ENCODE measurements at places on chromosomes 2 and 18.

DNA sequence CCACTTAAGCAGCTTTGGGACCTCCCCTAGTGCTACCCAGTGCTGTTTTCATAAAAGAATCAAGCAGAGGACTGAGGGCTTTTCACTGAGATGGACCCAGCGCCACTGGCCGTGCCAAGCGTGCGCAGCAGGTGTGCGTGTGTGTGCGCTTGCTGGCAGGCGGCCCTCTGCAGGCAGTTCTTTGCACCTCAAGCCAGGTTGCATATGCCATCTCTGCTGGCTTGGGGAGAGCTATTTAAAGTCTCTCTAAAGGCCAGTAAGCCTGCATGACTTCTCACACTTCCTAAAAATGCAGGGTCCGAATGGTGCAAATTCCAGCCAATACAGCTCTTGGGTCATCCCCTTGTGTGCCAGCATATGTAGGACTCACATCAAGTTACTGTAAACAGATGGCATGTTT lies 255.5 kb downstream of the RNF152 start:
- no peak for DNase-seq

DNA sequence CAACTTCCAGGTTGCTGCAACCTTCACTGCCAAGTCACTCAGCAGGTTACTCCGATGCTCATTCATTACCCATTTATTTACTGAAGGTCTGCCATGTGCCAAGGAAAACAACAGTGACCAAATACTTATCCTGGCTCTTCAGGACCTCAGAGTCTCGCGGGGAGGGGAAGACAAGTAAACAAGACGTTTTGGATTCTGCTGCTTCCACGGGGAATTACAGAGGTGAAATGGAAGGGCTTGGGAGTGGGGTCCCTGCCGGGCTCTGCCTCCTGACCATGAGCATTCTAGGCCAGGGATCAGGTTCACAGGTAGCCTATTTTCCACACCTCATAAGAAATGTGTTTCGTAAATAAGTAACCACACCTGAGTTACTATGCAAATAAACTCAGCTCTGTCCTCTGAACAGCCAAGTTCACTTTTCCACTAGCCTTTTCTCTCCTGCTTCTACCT lies 68.1 kb downstream of the CLHC1 start:
- DNase-seq: no peak

GRCh38 chr2:58616961-58617360 lies 375.8 kb upstream of the FANCL start:
- DNase-seq: no peak

- DNase-seq: no peak
These were observed 1.4 kb upstream of the SLC23A3 start for GRCh38 chr2:219171231-219171651.

DNA sequence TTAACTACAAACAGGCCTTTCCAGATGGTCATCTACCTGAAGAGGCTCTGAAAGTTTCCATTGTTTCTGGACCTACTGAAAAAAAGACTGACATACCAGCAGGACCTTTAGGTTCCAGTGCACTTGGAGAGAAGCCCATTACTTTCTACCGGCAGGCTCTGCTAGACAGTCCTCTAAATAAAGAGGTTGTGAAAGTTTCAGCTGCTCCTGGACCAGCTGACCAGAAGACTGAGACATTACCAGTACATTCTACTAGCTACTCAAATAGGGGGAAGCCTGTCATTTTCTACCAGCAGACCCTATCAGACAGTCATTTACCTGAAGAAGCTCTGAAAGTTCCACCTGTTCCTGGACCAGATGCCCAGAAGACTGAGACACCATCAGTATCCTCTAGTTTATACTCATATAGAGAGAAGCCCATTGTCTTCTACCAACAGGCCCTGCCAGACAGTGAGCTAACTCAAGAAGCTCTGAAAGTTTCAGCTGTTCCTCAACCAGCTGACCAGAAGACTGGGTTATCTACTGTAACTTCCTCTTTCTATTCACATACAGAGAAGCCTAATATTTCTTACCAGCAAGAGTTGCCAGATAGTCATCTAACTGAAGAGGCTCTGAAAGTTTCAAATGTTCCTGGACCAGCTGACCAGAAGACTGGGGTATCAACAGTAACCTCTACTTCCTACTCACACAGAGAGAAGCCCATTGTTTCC lies 65.8 kb downstream of the ALMS1 start:
- no peak for DNase-seq

DNA sequence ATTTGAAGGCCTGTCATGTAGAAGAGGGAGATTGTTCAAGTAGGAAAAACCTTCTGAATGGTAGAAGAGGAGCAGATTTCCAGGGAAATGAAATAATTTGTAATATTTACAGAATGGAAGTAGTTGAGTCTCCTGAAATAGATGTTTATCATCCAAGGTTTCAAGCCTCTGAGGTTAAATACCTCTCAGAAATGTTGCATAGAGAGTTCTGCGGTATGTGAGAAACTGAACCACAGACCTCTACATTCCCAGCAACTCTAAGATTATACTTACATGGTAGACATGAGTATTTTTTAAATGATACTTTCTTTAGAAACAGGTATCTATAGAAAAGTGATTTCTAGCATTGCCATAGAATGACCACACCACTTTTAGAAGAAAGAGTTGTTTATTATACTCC lies 379.8 kb upstream of the FANCL start:
- DNase-seq: no peak

- DNase-seq: no peak
These were observed 112.0 kb upstream of the STPG4 start for GRCh38 chr2:47266939-47267710.

- no peak for DNase-seq
These were observed 106.9 kb downstream of the CDK15 start for GRCh38 chr2:201913201-201913600.

DNA sequence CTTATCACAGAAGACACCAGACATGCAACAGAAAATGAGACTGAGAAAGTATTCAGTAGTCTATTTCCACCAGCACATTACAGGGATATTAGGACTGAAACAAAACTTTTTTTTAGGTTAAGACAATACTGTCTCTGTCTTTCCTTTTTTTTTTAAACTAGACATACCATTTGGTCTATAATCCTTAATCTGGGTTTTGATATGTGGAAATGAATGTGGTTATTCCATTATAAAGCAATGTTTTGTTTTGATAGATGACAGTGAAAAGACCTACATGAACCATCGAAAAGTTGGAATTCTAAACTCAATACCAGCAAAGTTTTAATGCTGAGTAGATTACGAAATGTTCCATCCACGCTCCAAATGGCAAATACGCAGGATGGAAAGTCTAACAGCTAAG lies 123.4 kb downstream of the TCF4 start:
- no peak for DNase-seq

GRCh38 chr2:221124532-221125240 lies 447.4 kb downstream of the EPHA4 start:
- peak; percentile 69 for DNase-seq

DNA sequence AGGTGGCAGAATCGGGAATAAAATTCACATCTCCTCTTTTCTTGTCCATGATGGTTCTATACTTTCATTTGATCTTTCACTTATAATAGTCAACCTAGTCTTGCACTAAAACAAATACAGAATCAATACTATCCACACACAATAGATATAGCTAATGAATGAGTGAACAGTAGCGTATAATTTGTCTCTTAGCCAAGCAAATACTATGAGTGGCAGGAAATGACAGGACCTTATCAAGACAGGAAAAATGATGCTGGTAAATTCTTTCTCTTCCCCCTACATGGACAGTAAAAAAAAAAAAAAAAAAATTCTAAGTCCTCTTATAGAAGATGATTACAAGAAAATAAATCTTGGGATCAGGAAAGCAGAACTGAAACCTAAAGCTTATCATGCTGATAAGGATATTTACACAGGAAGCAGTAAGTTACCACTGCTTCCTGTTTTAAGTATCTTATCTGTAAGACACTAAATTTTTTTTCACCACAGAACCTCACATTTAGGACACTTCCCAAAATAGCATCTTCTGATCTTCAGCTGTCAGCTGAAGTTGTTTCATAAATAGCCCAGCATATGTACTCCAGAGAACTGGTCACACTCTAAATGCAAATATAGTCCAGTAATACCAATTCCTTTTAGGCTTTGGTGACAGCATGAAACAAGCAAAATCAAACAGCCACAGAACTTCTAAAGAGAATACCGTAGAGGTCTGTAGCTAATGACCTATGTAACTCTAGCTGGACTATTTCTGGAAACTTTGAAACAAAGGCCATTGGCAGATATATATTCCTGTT lies 27.0 kb downstream of the IRS1 start:
- DNase-seq: no peak

GRCh38 chr18:46341986-46342525 lies 237.9 kb downstream of the HAUS1 start:
- DNase-seq: no peak

DNA sequence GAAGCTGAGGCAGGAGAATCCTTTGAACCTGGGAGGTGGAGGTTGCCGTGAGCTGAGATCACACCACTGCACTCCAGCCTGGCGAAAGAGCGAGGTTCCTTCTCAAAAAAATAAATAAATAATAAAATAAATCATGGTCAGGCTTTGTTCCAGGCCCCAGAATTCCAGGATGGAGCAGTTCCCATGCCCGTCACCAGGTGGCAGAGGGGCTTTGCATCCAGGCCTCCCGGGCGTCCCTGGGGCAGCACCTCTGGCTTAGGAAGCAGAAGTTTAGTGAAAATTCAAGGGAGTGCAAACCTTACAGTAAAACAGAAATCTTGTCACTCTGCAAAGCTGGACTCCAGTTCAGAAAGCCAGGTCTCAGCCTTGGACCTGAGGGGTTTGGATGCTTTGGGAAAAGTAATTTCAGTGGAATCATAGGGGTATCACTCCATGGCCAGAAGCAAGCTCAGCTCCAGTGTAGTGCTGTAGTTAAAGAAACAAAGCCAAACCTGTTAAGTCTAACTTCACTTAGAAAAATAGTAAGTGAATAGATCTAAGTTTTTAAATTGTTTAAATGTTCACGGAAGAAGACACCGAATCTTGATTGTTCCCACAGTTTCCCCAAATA lies 512.7 kb downstream of the CMPK2 start:
- no peak for DNase-seq

DNA sequence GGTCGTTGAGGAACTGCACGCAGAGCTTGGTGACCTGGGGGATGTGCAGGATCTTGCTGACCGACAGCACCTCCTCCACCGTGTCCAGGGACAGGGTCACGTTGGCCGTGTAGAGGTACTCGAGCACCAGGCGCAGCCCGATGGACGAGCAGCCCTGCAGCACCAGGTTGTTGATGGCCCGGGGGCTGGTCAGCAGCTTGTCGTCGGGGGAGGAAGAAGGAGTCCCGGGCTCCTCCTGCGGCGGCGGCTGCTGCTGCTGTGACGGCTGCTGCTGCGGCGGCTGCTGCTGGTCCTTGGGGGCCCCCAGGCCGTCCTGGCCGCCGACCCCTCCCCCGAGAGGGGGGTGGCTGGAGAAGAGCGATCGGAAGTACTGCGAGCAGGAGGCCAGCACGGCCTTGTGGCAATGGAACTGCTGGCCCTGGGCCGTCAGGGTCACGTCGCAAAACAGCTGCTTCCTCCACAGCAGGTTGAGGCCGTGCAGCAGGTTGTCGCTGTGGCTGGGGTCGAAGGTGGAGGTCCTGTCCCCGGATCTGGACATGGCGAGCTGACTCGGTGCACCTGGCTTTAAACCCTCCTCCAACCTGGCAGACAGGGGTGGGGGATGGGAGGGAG lies 2.7 kb downstream of the KLHL14 start:
- DNase-seq: no peak

- DNase-seq: no peak
These were observed 24.4 kb downstream of the CD28 start for GRCh38 chr2:203730883-203731282.

DNA sequence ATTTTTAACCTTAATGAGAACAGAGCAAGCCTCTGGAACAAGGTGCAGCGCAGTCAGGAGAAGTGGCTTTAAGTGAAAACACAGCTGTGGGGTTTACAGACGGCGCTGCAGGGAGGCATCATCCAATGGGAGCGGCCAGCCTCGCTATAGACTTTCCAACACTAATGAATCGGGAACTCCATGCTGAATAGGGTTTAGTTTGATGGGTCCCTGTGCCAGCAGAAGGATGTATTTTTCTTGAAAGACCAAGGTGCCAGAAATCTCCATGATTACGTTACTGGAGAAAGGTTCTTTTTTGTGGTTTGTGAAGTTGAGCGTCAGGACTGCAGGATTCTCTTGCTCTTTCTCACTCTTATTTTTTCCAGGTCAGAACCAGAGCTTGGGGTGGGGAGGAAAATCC lies 87.9 kb upstream of the ALPP start:
- DNase-seq: no peak

GRCh38 chr2:26172871-26173775 lies at the start of gene GAREM2:
Gene GAREM2, plus strand, starts transcription at chr2:26173088. Its CDS starts 133 bp downstream, at chr2:26173221.
- no peak for DNase-seq

GRCh38 chr2:48885841-48886240 lies 130.3 kb upstream of the LHCGR start:
- DNase-seq: no peak

- no peak for DNase-seq
These were observed 1806.4 kb upstream of the CELF4 start for GRCh38 chr18:39371996-39372395.

GRCh38 chr18:57749604-57749970 lies 53.5 kb downstream of the ATP8B1 start:
- no peak for DNase-seq

- no peak for DNase-seq
These were observed 115.5 kb upstream of the ITGA6 start for GRCh38 chr2:172311921-172312345.

GRCh38 chr2:98282109-98282508 lies 64.1 kb upstream of the CNGA3 start:
- no peak for DNase-seq

DNA sequence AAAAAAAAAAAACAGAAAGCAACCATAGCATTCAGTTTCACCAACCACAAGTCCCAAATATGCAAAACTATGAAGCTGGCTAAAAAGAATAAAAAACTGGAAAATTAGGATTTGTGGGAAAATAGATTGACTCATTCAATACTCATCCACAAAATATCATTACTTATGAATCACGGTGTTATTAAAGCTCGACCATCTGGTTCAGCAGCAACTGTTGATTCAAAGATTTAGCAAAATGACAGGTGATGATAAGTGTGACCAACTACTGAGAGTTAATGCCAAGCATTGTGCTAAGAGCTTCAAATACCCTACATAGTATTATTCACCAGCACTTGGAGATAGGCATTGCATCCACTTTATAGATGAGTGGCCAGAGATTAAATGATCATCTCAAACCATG lies 26.2 kb upstream of the XDH start:
- no peak for DNase-seq
